ENCODE measurements at places on chromosomes 13 and 19.

GRCh38 chr13:102830646-102831045, 15.2 kb upstream of the ERCC5 start:
- no peak for DNase-seq

GRCh38 chr19:3919793-3920192, 13.1 kb upstream of the NMRK2 start:
- DNase-seq, result no peak

DNA sequence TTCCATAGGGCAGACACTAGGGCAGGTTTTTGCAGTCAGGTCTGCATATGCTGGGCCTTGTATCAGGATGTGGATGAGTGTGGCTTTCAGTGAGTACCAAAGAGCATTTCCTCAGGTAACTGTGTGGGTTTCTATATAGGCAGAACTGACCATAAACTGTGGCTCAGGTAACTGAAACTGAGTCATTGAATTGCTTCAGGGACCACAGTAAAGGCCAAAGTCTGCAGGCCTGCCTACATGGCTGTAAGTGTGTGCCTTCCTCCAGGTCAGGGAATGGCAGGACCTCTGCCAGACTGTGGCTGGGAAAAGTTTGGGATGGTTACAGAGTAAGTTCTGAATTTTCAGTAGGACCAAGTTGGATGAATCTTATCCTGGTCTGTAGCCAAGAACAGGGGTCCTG, 85.6 kb downstream of the ZNF486 start:
- DNase-seq, result no peak

DNA sequence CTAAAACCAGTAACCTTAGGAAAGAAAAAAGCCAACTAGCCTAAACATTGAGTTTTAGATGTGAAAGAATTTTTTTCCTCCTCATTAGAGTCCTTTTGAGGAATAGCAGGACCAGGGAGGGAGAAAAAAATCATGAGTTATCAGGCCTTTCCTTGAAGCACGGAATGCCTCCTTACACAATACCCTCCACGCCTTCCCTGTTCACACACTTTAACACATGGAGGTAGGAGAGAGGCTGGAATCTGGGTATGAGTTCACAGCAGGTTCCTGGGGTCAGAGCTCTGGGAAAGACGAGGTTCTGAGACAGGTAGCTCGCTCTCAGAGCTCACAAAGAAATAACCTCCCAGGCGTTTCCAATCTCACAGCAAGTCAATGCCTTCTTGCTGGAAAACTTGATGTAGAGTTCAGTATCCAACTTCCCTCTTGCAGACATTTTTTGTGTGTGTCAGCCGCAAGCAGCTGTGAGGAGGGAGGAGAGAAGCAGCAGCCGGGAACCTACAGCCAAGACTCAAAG, 716 bp downstream of the ZNF573 start:
- DNase-seq, result no peak

DNA sequence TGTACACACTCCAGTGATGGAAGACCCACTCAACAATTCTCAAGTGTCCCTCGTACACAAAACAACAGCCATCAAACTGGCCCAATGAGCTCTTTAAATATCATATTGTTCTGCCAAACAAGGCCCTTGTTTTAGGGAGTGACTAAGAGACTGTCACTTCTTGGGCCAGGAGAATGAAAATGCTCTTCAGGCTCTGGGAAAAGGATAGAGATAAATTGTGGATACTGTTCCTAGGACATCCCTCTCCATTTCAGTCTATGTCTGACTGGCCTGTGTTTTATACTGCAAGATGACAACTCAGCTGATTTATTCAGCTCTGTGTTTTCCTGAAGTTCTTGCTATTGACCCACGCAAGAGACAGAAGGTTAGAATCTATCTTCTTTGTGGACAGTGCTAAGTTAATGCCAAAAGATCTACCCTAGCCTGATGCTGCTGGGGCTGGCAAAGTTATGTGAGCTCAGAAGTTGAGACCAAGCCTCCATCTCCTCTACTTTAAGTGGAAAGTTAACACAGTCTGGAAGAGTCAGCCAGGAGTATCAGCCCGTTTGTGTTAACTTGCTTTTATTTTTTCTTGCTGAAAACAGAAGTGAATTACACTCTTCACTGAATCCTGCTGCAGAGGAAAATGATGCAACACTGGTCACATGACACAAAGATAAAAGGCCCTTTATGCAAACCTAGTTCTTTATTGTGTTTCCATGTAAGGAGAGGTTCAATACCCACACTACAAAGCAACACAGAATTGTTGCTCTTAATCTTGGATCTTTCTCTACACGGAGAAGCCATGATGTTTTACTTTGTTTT, 14.6 kb downstream of the FRY start:
- DNase-seq, result no peak

DNA sequence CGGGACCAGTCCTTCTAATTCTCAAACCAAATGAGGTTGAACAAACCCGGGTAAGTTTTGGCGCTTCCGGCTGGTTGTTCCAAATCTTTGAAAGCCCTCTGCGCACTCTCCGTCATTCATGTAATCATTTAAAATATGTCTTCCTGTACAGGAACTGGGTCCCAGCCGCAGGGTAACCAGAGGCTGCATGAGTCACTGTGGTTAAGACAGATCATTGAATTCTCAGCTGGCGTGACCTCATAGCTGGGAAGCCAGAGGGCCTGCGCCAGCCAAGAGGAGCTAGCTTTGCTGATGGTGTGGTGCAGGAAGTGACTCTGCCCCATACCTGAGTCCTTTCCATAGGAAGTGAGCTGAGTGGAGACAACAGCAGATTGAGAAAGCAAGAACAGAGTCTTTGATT, 135.2 kb downstream of the TSHZ3 start:
- peak; percentile 85 for DNase-seq

DNA sequence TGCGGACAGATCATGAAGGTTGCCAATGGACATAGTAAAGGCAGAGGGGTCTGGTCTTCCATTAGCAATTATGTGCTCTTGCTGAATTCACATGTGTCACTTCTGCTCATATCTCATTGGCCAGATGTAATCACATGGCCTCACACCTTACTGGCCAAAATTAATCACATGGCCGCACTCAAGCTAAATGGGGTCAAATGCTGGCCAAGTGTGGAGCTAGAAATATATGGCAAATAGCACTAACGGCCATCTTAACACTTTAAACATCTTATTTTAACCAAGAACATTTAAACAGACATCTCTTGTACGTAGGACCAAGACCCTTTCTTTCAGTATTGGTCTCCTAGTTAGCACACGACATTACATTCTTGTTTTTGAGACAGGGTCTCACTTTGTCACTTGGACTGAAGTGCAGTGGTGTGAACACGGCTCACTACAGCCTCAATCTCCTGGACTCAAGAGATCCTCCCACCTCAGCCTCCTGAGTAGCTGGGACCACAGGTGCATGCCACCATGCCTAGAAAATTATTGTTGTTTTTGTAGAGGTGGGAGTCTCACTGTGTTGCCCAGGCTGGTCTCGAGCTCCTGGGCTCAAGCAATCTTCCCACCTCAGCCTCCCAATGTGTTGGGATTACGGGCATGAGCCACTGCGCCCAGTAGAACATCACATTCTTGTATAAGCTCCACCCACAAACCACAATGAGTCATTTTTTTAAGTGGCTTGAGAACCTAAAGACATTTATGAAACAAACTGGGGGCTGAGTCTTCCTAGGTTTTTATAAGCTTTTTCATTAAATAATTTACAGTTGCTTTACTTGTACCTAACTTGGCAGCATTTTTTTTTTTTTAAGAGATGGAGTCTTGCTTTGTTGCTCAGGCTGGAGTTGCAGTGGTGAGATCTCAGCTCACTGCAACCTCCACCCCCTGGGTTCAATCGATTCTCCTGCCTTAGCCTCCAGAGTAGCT, 2.9 kb upstream of the PTOV1 start:
- peak; percentile 50 for DNase-seq

DNA sequence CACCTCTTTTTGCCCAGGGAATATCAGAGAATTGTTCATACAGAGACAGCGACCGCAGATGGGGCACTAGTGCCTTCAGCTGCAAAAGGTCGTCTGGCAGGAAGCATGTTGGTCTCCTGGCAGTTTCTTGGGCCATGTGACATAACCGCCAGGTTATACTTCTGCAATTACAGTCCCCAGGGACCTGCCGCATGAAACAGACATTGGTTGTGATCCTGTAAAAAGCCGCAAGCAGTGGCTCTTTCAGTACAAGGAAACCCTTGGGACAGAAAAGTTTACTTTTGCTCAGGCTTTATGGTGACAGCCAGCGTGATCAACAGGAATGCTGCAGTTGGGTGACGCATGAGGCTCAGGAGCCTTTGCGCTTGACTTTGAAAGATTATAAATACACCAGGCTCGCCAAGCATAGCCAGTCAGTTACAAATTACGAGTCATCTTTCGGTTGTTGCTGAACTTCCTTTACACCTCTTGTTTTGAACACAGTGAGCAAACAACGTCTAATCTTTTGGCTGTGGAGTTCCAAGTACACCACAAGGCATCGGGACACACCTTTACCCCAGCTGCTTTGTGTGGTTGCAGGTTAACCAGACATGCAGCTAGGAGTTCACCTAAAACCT, 50.5 kb upstream of the UBE2L5 start:
- DNase-seq, result peak; percentile 76

DNA sequence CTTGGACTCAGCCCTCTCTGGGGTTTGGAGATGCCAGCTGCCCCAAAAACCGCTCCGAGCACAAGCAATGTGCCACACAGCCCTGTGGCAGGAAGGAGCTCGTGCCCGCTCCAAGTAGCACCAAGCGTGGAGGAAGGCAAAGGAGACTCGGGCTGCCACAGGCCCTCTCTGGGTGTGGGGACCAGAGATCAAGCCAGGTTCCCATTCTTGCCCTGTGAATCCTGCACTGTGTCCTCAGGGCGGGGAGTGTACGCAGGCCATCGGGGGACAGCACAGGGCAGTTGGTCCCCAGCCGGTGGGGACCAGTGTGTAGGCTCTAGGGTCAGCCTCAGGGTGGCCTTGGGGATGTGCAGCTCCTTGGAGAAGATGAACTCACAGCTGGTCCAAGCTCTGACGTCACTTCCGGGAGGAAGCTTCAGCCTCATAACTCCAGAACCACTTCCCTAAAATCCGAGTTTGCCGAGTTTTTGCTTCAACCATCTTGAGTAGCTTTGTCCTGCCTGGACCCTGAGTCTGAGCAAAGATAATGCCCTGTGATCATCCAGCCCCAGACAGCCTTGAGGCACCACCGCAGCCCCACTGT, 9.3 kb upstream of the CPAMD8 start:
- DNase-seq, result no peak

DNA sequence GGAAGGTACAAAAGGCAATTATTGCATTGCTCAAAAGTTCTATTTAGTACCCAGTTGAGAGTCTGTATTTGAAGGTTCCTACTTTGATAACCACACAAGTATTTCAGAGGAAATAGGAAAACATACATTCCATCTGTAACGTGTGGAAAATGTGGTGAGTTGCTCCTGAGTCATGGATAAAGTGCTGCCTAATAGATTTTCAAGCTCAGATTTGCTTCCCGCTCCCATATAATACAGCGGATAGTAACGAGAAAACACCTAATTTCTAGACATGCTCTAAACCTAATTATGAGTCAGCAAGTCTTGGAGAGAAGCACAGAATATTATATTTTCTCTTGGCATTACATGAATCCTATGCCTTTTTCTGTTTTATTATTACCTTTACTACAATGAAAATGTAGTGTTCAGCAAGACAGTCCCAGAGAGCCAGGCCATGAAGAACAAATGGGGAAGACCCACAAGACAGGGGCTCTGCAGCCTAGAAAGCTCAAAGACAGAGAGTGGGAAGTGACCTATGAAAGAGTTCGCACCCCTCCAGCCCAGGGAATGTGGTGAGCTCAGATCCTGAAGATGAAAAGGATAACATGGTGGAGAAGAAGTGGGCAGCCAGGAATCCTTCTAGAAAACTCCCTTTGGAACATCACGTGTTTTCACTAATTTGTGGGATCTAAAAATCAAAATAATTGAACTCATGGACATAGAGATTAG, 116.1 kb downstream of the STARD13 start:
- DNase-seq, result no peak

DNA sequence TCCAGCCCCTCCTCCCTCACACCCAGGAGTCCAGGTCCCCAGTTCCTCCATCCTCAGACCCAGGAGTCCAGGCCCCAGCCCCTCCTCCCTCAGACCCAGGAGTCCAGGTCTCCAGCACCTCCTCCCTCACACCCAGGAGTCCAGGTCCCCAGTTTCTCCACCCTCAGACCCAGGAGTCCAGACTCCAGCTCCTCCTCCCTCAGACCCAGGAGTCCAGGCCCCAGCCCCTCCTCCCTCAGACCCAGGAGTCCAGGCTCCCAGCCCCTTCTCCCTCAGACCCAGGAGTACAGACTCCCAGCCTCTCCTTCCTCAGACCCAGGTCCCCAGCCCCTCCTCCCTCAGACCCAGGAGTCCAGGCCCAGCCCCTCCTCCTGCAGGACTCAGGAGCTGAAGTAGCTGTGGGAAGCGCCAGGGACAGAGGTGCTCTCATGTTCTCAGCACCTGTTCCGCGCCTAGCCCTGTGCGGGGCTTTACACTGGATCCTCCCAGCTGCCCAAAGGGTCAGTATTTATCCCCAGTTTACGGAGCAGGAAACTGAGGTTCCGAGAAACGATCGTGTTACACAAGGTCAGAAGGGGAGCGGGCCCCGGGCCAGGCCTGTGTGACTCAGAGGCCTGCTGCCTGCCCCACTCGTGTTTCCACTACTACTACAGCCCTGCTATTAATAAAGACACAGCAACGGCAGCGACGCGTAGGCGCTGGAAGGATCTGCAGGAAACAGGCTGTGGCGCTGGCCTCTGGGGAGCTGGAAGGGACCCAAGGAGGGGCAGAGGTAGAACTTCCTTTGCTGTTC, 1.7 kb upstream of the SBK3 start:
- no peak for DNase-seq

DNA sequence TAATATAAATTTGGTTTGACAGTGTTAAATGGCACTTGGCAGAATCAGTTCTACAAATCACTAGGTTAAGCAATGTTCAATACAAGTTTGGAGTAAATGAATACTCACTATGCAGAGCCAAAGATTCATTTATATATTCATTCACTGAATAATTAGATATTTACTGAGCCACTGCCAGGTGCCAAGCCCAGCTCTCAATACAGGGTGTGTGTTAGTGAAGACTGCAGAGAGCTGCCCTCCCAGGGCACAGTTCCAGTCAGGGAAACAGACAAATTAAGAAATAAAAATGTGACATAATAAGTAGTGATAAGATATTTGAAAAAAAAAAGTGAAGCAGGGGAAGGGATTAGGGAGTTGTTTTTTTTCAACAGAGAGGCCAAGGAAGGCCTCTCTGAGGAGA, 411.7 kb downstream of the KCNRG start:
- no peak for DNase-seq

DNA sequence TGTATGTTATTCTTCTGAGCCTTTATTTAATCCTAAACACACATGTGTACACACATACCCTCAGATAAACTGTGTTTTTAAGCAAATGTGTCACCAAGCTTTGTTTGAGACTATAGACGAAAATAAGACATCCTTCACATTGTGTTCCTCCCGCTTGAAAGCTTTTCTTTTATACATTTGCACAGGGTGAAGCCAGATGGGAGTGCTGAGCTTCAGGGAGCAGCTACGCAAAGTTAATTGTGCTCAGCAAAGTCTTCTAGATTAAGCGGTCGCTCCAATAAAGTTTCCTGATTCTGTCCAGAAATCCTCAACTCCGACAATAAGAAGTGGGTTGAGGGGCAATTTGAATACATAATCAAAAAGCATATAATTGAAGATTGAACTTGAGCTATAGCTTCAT, 117.2 kb upstream of the ARGLU1 start:
- no peak for DNase-seq
